Activated naive CD4-positive, alpha-beta T cell treated with anti-CD3 and anti-CD28 coated beads, Interleukin-2, amount 50 U/mL, for 72 hours (primary cell): ENCODE measurements at places on chromosomes 3 and 15. TPM values are rescaled to one million over a fixed set of nuclear protein-coding genes. Genes with fewer than 3 reads are reported as not detected.

GRCh38 chr3:158264894-158265293 lies 155.0 kb downstream of the RSRC1 start:
- DNase-seq = no peak

DNA sequence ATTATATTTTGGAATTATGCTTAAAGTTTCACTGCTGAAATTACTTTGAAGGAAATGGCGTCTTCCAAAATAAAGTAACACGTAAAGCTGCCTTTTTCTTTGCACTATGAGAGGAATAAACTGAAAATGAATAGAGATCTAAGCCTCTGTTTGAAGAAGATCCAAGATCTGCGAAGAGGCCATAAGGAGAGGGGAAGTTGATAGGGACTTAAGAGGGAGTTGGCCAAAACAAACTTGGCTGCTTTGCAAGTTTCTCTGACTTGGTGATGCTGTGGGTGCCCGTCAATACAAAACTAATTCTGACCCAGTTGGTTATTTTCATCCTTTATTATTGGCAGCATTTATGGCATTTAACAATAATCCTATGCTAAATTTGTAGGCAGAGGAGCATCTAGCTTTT lies 190.2 kb upstream of the GBE1 start:
- DNase-seq = no peak

GRCh38 chr15:73265536-73266153 lies 103.1 kb downstream of the HCN4 start:
- peak; percentile 42 for DNase-seq

Gene PLA2G4E
- total RNA-seq = not detected

- no peak for DNase-seq
Observed at GRCh38 chr3:40546816-40547215, 22.1 kb downstream of the ZNF621 start.

DNA sequence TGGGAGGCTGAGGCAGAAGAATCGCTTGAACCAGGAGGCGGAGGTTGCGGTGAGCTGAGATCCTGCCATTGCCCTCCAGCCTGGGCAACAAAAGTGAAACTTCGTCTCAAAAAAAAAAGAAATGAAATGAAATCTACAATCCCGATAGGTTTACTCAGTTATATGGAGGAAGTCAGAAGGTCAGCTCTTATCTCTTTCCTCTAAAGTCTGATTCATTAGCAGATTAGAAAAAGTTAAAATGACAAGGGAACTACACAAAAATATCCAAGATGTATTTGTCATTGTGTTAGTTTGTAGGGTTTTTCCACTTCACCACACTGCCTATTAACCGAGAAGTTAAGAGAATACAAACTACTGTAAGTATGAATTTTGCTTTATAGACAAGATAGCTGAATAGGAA lies 420.6 kb downstream of the SHQ1 start:
- DNase-seq = no peak

DNA sequence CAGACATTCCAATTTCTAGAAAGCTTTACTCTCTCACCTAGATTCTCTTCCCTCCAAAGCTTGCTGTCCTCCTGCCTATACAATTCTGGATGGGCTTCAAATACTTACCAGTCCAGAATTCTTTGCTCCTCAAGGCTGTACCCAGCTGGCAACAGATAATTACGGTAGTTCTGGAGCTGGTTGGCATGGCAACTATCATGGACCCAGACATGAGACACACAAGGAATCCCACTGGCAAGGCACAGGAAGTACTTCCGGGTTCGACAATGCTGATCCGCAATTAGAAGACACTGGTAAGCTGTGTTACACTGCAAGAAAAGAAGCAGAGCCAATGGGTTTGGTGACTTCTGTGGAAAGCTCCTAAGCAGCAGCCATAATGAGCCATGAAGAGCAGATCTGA lies 37.9 kb downstream of the TUBGCP4 start:
- no peak for DNase-seq

GRCh38 chr3:197539651-197540051 lies 16.1 kb downstream of the BDH1 start:
- DNase-seq = no peak

DNA sequence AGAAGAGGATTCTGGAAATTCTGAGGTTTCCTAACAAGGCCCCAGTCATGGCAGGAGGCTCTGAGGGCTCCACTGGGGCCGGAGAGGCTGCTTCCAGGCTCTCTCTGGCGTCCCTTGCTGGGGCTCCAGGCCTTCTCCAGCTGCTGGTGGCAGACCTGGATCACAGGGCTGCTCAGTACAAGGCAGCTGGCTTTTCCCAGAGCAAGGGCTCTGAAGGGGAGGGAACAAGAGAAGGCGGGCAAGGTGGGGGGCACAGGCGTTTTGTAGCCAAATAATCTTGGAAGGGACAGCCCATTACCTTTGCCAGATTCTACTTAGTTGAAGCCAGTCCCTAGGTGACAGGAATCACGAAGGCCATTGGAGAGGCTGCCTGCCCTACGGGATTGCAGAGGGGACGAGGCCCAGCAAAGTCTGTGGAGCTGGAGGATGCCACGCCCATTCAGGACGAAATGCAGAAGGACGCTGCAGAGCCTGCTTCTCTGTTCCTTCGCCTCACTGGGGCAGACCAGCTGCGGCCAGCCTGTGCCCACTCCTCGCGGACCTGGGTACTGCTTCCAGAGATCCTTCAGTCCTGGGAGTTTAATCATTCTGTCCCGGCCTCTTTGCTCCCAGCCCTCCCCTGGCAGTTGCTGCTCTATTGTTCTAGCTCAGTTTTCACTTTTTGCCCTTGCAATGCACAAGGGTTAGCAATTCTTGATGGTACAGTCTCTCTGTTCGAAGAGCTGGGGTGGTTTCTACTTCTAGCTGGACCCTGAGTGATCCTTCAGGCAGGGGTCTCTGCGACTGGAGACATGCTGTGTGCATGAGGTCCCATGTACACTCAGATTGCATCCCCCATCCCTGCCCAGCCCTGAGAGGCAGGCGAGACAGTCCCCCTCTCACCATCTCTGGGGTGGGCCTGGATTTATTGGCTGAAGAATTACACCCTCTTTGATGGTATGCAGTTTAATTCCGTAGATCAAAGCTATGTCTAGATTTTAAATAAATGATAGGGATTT lies 149.3 kb upstream of the MEF2A start:
- no peak for DNase-seq

- DNase-seq = no peak
Observed at GRCh38 chr3:152961323-152961722, 126.4 kb downstream of the P2RY1 start.

Gene PPIB
- 167 TPM for total RNA-seq

GRCh38 chr3:31289584-31289983 lies 243.1 kb upstream of the STT3B start:
- no peak for DNase-seq

- DNase-seq = no peak
Observed at GRCh38 chr3:55842204-55842603, 355.1 kb upstream of the WNT5A start.

- no peak for DNase-seq
Observed at GRCh38 chr15:33766389-33766788, 201.9 kb upstream of the CHRM5 start.

GRCh38 chr3:99475229-99475628 lies 163.2 kb upstream of the COL8A1 start:
- no peak for DNase-seq

DNA sequence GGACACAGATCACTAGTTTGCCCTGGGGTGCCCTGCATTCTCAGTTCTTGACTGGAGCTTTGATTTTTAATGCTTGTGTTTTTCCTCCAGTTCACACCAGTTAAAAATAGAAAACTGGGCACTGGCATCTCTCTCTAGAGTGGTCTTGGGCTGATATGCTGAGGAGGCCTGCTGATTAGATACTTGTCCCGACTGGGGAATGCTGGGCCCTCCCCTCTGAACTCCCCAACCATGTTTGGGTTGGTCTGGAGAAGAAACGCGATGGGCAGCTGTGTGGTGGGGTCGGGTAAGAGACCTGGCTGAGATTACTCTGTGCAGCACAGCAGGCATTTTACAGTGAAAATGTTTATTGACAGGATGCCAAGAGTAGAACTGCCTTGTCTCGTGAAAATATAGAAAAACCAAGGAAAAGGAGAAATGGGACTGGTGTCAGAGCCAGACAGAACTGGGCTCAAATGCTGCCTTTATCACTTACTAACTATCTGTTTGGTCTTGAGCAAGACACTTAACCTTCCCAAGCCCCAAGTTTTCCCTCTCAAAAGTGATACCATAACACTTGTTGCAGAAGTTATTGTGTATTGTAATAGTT lies 1.6 kb upstream of the ACTC1 start:
- no peak for DNase-seq

GRCh38 chr3:26236531-26236930 lies 386.0 kb upstream of the LRRC3B start:
- no peak for DNase-seq

DNA sequence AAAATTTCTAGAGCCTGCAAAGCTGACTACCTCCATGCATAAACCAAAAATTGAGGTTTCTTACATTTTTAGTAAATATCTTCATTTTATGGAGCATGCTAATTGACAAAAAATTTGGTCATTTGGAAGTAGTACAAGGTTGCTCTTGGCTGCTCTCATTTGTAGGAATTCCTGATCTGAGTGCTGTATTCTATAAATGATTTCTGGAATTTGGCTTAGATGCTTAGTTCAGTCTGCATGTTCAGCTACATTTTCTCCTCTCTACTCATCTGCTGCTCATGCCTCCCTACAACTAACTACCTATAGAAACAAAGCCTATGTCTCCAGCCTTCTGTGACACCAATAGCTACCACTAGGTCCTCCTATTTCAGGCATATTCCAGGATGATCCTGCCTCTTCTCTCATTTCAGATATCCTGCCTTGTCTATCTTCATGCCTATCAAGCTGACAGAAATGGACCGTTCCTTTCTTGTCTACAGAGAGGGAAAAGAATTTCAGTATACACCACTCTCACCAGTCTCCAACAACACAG lies 901.1 kb downstream of the TBL1XR1 start:
- DNase-seq = no peak

- DNase-seq = no peak
Observed at GRCh38 chr3:141815667-141816066, 52.5 kb downstream of the GRK7 start.

GRCh38 chr3:39707314-39707909 lies 102.0 kb upstream of the MYRIP start:
- DNase-seq = no peak

Gene TICRR
- total RNA-seq = 30.8 TPM

Gene TRH
- total RNA-seq = not detected

DNA sequence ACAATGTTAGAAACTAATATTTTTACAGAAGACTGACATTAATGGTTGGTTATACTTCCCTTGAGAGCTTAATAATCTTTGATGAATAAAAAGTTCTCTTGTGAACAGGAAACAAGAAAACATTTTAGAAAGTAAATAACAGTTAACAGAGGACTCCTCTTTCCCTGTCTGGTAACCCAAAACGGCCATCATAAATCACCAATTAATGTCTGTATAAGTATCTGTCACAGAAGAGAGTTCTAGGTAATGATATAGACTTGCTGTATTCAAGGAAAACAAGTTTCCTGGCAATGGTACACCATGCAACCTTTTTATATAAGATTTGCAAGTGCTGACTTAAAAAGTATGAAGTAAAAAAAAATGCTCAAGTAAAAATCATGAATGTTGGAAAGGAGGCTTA lies 426.7 kb downstream of the SOX2 start:
- no peak for DNase-seq

Gene RCN2
- 34.7 TPM for total RNA-seq

DNA sequence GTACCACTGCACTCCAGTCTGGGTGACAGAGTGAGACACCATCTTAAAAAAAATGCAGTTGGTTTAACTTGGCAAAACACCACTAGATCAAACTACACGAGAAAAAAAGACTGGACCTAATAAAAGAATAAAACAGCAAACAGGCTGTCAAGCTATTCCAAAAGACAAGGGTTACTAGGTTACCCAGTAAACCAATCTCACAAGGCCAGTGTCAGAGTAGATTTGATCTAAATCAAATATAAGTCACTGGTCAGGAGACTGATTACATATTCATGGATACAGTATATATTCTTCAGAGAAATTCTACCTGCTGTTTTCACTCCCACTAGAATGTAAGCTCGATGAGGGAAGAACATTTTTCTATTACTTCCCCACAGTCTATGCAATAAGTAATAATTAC lies 2.5 kb upstream of the GANC start:
- no peak for DNase-seq

Gene IL12A
- not detected for total RNA-seq

DNA sequence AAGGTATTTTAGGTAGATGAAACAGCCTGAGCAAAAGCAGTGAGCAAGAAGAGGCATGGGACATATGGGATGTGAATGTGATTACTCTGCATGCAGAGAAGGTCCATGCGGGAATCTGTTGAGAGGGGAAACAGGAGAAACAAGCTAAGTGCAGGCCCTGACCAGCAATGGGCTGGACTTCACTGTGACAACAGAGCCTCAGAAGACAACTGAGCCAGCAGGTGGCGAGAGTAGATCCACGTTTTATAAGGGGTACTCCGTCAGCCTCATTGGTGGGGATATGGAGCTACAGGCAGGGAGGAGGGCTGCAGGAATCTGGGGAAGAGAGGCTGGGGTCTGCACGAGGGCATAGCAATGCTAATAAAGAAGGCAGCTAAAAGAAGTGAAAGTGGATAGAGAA lies 405.9 kb upstream of the LMCD1 start:
- DNase-seq = no peak

- no peak for DNase-seq
Observed at GRCh38 chr3:10392244-10392643, 71.3 kb upstream of the SEC13 start.

Gene PDZRN3
- total RNA-seq = not detected

DNA sequence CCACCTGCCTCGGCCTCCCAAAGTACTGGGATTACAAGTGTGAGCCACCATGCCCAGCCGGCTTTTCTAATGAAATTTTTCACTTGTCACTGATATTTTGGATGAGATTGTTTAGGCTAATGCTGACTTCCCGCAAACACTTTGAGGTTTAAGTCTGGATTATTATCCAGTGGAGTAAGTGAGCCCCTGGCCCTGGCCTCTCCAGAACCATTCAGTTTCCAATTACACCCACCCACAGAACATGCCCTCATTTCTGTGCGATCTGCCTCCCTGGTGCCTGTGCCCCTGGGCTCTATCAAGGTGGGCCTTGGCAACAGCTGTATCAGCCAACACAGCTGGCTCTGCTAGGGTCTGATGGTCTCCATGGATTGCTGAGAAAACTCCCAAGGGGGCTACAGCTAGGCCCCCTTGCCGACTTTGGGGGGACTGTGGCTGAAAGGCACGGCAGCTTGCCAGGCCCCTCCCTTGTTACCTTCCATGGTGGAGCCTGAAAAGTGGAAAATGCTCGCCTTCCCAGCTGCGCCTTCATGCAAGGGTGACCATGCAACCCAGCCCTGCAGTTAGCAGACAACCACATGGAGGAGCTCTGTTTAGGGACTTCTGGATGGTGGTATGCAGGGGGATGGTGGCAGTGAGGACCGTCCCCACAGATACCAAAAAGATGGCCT lies 288.9 kb downstream of the FAM43A start:
- DNase-seq = no peak

GRCh38 chr3:126704494-126705214 lies 614 bp downstream of the CHCHD6 start:
- DNase-seq = peak; percentile 25
